Activated CD8-positive, alpha-beta memory T cell treated with anti-CD3 and anti-CD28 coated beads, Interleukin-2, amount 50 U/mL, for 4 hours (primary cell): ENCODE measurements at places on chromosomes 11 and 22.

DNA sequence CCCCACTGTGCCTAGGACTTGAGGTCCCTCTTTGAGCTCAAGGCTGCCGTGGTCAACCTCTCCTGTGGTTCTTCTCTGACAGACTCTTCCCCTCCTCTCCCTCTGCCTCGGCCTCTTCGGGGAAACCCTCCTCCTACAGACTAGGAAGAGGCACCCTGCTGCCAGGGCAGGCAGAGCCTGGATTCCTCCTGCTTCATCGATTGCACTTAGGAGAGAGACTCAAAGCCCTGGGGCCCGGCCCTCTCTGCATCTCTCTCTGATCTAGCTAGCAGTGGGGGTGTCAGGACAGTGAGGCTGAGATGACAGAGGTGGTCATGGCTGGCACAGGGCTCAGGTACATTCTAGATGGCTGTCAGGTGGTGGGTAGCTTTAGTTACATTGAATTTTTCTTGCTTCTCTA, 63.6 kb upstream of the EMID1 start:
- no peak for DNase-seq

DNA sequence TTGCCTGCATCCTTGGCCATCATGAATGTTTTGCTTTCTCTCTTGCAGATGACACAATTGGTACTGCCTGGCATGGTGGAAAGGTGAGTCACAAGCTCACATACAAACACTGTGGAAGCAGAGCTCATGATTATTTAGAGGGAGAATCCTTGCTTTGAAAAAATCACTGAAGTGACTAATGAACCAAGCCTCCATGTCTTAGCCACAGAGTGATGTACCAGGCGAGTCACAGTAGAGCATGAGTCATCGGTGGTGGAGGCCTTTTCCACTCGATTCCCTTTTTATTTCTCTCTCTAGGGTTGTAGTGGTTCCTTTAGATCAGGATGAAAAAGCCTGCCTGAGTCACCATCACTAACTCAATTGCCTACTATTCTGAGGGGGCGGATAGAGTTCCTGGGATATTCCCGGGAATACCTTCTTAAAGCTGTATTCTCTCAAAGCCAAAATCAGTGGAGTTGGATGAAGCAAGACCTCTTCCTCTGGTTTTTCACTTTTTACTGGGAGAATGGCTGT, 49.6 kb upstream of the ALKBH3 start:
- peak; percentile 45 for DNase-seq

GRCh38 chr11:71336176-71336995, 84.0 kb upstream of the SHANK2 start:
- no peak for DNase-seq

DNA sequence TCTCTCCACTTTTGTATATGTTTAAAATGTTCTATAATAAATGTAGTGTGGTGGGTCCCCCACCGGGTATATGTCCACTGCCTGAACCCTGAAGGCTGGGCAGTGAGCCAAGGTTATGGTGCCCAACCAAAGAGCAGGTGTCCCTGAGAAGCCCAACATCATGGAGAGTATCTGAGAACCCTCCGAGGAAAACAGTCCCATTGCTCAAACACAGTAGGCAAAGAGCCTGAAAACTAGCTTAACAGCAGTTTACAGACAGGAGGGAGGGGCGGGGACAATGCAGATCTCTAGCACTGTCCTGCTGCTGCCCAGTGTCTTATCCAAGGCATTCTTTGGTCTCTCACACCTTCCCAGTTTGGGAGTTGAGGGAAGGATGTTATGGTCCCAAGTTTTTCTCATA, 91.0 kb downstream of the TMPRSS5 start:
- no peak for DNase-seq

- DNase-seq: no peak
Measured at GRCh38 chr11:33942954-33943353, 51.1 kb upstream of the LMO2 start.

GRCh38 chr11:86056351-86056854, 12.5 kb downstream of the PICALM start:
- no peak for DNase-seq

DNA sequence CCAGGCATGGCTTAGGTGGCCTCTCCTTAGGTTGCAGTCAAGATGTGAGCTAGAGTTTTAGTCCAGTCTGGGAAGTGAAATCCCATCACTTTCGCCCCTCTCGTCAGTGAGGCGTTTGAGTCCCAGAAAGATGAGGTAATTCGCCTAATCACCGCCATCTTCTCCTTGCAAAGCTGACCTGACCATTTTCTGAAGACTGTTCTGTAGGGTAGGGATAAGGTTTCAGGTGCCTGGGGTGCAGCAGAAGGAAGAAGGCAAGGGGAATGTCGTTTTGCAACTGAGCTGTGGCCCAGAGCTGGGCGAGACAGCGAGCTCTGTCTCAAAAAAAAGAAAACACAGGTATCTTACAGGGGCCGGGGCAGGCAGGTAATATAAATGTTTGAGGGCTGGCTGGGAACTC, 61.7 kb upstream of the CECR2 start:
- no peak for DNase-seq

DNA sequence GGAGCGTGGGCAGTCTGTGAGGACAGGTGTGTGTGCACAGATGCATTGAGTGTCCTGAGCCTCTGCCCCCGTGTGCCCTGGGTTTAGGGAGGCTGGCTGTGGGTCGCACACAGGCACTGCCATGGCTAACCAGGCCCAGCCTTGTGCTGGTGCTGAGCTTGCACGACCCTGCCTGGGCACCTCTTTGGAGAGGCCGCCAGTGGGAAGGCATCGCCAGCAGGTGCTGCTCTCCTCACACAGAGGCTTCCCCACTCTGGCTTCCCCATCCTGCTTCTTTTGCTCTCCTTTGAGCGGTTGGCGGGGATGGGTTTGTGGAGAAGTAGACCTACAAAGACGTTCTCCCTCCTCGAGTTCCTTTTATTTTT, 4.1 kb downstream of the WNT7B start:
- DNase-seq: no peak

DNA sequence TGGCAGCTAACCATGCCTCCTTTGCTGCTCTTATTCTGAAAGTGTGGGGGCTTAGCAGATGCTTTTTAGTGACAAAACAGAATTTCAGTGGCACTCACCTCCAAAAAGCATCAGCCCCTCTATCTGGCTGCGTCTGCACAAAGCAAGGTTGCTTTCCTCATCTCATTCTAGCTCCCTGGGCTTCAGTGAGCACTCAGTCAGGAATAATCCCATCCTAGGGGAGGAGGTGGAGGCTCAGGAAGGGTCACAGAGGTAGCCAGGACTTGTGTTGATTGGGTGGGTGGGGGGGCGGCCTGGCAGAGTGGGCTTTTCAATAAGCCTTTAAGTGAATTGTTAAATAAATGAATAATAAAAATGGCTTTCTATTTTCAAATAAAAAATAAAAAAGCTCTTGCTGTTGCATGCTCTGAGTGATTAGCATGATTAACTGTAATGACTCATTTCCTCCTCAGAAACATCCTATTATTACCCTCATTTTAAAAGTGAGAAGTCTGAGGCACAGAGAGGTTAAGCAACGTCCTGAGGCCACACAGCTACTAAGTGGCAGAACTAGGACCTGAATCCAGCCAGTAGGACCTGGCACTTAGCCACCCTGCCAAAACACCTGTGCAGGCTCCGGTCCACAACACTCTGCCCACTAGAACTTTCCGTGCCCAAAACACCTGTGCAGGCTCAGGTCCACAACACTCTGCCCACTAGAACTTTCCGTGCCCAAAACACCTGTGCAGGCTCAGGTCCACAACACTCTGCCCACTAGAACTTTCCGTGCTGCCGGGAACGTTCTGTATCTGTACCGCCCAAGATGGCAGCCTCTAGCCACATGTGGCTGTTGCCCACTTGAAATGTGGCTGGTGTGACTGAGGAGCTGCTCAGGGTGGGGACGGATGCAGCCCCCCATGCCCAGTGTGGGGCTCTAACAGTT, 5.5 kb downstream of the B3GAT1 start:
- DNase-seq: no peak

DNA sequence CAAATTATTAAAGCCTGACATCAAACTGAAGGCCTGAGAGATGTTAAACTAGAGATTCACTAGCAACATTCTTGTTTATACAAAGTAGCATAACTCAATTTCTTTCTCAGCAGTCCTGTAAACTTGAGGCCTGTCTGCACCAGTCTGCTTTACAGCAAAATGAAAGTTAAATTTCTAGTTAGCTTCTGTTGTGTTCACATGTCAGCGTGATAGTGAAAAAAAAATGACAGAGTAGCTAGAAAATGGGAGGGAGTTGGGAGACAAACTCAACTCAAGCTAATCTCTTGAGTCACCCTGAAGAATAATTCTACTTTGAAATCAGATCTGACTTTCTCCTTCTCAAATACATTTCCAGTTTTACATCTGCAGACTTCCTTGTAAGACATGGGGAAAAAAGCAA, 6.5 kb downstream of the RBFOX2 start:
- DNase-seq: no peak

GRCh38 chr11:48272606-48273005, 8.9 kb downstream of the OR4X1 start:
- no peak for DNase-seq

DNA sequence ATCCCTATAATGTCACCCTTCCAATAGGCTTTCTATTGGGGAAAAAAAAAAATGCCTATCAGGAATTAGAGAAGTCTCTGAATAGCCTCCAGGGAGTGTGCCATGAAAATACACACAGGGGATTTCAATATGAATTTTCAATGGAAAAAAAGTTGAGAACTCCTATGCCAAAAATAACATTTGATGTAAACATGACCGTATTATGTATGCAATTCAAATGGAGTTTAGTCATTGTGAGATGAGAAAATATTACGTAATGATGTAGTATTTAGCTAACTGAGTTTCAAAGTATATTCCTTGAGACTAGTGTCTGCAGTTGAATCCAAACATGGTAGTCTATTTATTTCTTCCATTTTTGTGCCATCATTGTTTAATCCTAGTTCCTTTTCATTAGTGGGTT, 182.3 kb downstream of the BLID start:
- DNase-seq: no peak

DNA sequence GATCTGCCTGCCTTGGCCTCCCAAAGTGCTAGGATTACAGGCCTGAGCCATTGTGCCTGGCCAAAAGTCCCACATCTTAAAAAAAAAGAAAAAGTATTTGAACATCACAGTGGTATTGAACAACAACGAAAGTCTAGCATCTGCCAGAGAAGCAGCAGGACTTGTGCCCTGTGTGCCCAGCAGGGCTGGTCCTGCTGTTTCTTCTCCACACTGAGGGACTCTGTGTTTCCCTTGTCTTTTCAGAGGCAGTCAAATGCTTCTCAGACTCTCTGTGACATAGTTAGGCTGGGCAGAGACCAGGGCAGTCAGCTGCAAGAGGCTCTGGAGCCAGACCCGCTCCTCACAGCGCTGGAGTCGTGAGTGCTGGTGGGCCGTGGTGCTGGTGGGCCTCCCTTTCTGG, 56.2 kb downstream of the SBF1 start:
- no peak for DNase-seq

DNA sequence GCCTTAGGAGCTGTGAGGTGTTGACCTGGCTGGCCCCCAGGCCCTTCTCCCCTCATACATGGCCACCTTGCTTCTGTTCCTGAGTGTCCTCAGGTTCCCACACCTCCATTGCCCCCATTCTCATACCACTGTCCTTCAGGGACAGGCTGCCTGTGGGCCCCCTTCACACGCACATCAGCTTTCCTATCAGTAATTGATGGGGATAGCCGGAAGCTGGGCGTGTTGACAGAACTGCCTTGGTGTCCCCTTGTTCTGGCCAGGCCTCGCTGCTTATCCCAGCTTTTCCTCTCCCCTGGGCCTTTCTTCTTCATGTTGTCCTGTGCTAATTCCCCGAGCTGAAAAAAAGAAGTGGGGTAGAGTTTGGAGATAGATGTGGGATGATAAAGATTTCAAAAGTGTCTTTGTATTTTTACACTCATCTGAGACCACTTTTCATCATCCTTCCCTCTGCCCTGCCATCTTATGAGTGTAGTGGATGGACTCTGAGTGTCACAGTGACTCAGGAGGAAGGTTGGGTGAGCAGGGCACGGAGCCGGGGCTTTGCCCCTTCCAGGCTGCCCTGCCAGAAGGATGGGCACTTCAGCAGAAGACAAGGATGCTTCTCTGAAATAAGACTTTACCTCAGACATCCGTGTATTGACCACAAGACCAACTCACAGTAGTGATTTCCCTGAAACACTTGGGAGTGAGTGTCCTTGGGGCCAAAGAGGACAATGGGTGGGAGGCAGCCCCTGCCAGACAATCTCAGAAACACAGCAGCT, 42.8 kb downstream of the MED15 start:
- DNase-seq: no peak

DNA sequence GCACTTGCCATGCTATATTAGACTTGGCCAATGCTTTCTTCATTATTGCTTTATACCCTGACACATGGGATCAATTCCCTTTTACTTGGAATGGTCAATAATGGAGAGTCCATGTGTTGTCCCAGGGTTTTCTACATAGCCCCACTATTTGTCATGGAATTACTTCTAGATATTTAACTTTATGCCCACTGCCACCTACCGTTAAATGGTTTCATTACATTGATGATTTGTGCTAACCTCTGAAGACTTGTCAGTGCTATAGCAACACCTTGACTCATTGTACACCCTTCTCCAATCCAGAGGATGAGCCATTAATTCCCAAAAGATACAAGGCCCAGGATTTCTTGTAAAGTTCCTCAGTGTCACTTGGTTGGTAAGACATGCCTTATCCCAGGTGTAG, 31.4 kb upstream of the SLC22A25 start:
- DNase-seq: no peak

GRCh38 chr11:107493117-107493516, 35.5 kb upstream of the CWF19L2 start:
- no peak for DNase-seq
